ENCODE measurements at places on chromosomes 16 and 17. TPM values are rescaled to one million over a fixed set of nuclear protein-coding genes. Genes with fewer than 3 reads are reported as not detected.

The TPSG1 gene
- total RNA-seq = 1.1 TPM

The EME2 gene
- 0.90 TPM for total RNA-seq

The VKORC1 gene
- 81.7 TPM for total RNA-seq

The HBZ gene
- total RNA-seq = not detected

The ADGRG1 gene
- 1.3 TPM for total RNA-seq

The DNAAF1 gene
- total RNA-seq = not detected

The SLC6A2 gene
- not detected for total RNA-seq

The CSH2 gene
- total RNA-seq = not detected
